ENCODE measurements at places on chromosomes 12 and 14.

DNA sequence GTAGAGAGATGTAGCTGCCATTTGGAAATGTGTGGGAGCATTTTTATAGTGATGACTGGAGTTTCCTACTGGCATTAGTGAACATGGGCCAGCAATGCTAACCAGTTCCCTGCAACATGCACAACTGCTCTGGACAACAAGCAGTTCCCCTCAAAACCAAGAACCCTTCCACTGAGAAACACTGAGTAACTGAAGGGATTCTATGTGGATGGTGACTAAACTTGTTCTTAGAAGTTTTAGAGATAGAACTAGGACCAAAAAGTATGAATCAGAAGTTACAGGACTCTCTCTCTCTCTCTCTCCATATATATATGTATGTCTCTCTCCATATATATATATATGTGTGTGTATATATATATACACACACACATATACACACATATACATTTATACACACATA is 7.9 kb downstream of the SERPINA10 start:
- DNase-seq, result no peak

- peak; percentile 44 for DNase-seq
These were observed 132.9 kb upstream of the DAAM1 start for GRCh38 chr14:59055439-59056045.

DNA sequence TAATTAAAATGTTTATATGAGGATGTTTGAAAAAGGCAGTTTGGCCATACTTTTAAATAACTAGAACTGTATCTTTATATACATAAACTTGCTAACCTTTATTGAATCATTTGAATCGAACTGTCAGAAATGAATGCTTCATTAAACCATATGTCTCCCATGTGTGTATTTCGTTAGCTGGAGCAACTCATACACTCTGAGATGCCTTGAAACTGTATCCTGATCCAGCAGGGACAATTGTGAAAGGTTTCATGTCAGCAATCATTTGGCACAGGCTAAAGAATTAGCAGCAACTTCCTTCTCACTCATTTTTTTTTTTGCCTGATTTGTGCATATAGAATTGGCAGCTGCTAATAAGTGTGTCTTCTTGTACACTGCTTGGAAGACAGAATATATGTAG is 109.9 kb downstream of the NAV3 start:
- DNase-seq, result no peak

GRCh38 chr12:116354950-116355783 is 77.7 kb upstream of the MED13L start:
- no peak for DNase-seq

- DNase-seq, result no peak
These were observed at the start of gene ACVRL1 for GRCh38 chr12:51907083-51907855. ACVRL1 (plus strand) TSS chr12:51907504; CDS start chr12:51912475, 4,971 bp downstream.
